Stimulated activated CD8-positive, alpha-beta memory T cell treated with anti-CD3 and anti-CD28 coated beads, Interleukin-7, amount 100 ng/mL, for 4 hours (primary cell): ENCODE measurements at places on chromosomes 1 and 21.

GRCh38 chr1:43844114-43844513 is 89.5 kb upstream of the ARTN start:
- no peak for DNase-seq

GRCh38 chr1:230328342-230329015 is 97.7 kb downstream of the PGBD5 start:
- no peak for DNase-seq

DNA sequence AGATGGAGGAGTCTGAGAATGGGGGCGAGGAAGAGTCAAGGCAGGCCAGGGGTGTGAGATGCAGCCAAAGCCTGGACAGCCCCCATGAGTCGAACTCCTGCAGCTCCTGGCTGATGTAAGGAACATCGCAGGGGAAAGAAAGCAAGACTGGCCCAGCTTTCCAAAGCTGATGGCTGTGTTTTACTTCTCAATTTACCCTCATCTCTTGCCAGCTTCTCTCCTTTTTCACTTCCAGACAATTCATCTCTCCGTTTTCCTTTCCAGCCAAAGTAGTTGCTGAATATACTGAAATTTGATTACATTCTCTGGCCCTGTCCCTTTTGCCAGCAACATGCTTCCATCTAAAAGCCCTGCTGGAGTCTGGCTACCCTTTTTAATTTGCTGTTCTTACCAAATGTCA is 40.0 kb upstream of the UBE2U start:
- DNase-seq = no peak

DNA sequence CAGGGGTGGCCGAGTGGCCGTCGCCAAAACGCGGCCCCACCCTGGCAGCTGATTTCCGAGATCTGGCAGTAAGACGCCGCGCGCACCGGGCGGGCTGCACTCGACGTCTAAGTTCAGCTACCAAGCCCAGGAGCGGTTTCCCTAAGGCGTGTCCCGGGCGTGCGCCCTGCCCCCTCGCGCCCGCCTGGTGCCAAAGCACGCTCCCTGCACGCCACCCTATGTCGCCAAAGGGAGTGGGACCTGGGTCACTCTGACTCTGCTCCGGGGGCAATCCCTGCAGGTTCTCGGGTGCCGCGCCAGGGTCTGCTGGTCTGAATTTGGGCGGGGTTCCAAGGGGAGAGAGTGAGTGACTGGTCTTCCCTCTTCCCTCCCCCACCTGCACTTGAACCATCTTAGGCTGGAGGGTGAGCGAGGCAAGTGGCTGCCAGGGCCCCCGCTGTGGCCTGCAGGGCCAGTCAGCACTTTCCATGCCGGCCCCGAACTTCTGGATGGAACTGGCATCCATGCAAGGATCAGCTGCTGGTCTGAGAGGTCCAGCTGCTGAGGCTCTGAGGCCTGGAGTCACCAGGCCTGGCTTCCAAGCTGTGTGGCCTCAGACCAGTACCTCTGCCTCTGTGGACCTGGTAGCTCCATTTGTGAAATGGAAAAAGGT is at the start of gene LRRC38:
TSS of gene LRRC38 (minus strand) at position 109 of the 652 bp plus-strand sequence. CDS start 410 bp downstream, outside the sequence.
- DNase-seq = no peak

GRCh38 chr1:19110257-19110927 is 99.7 kb downstream of the UBR4 start:
- DNase-seq = no peak

- no peak for DNase-seq
Measured at GRCh38 chr1:47524272-47524671, 86.4 kb downstream of the FOXD2 start.

DNA sequence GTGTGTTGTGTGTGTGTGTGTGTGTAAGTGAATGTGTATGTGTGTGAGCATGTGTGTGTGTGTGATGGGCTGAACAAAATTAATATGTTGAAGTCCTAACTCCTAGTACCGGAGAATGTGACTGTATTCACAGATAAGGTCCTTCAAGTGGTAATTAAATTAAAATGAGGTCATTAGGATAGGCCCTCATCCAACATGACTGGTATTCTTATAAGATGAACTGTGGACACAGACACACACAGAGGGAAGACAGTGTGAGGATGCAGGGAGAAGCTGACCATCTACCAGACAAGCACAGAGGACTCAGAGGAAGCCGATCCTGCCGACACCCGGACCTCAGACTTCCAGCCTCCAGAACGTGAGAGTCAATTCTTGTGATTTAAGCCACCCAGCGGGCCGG is 91.2 kb upstream of the PGBD5 start:
- no peak for DNase-seq

- no peak for DNase-seq
Measured at GRCh38 chr1:94864821-94865220, 44.7 kb downstream of the SLC44A3 start.

DNA sequence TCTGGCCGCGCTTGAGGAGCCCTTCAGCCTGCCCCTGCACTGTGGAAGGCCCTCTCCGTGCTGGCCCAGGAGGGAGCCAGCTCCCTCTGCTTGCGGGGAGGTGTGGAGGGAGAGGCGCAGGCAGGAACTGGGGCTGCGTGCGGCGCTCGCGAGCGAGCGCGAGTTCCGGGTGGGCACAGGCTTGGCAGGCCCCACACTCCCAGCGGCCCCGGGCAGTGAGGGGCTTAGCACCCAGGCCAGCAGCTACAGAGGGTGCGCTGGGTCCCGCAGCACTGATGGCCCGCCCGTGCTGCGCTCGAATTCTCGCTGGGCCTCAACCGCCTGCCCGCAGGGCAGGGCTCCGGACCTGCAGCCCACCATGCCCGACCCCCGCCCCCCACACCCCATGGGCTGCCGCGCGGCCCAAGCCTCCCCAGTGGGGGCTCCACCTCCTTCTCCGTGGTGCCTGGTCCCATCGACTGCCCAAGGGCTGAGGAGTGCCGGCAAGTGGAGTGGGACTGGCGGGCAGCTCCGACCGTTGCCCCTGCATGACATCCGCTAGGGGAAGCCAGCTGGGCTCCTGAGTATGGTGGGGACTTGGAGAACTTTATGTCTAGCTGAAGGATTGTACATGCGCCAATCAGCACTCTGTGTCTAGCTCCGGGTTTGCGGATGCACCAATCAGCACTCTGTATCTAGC is 46.0 kb downstream of the COL24A1 start:
- no peak for DNase-seq

DNA sequence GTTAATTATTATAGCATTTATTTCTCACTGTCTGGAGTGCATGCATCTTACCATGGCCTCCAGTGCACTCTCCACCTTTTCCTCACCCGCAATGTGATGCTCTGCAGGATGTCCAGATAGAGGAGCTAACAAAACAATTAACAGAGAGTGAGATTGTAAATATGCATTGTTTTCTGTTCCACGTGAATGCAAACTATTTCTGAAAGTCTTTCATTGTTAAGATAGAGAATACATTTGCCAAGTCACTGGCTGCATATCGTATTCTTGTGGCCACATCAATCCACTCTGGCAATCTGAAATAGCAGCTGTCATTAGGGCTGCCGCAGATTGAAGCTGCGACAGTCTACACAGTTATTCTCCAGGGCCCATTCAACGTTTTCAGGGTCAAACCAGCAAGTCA is 143.8 kb downstream of the DUSP10 start:
- DNase-seq = no peak

DNA sequence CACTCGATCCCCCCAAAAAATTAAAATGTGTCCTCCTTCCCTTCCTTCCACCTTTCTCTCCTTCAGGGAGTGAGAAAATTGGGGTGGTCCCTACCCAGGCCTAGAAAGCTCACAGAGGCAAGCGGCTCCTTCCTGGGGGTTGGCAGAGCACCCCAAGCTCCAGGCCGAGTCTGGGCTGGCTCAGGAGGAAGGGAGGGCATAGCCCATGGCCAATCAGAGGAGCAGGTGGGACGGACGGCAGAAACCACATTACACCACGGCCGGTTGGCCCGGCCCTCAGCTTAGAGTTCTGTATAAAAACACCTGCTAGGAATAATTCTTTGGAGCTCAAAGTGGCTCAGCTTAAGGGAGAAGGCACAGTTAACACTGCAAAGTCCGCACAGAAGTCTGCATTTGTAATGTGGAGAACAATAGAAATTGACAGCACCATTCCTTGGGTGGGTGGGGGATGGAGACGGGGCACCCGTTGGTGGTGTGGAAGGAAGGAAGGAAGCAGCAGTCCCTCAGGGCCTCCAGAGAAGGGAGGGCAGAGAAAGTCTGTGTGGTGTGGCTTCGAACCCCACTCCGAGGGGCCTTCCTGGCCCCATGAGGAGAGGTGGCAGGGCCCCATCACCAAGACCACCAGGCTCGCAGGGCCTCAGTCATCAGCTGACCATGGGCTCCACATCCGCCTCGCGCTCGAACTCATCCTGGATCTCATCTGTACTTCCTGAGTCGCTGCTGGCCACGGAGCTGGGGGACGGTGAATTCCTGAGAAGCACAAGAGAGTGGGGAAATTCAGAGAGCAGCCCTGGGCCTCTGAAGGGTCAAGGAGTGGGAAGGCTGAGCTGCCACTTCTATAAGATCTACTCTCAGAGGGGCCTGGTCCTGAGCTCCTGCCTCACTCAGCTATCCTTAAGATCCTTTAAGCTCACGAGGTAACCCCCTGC is 5.8 kb upstream of the ALDH4A1 start:
- no peak for DNase-seq

- no peak for DNase-seq
Measured at GRCh38 chr1:232872284-232872683, 67.1 kb downstream of the MAP10 start.

DNA sequence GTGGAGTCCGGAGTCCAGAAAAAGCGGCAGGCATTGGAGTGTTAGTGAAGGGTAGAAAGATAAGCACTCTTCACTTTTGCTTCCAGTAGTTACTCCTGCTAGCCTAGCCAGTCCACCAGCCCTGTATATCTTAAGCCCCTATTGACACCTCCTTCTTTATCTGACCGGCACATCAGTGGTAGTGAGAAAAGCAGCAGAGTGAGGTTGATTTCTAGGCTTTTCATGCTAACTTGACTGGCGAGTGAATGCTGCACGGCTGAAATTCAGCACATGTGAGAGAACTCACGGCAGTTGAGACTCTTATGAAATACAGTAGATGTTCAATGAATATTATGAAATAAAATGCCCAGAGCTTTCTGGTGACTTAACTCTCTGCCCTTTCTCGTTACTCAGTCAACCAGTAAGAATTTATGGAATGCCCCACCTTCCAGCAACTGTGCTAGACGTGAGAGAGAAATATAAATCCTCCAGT is 128.2 kb downstream of the CACHD1 start:
- no peak for DNase-seq

DNA sequence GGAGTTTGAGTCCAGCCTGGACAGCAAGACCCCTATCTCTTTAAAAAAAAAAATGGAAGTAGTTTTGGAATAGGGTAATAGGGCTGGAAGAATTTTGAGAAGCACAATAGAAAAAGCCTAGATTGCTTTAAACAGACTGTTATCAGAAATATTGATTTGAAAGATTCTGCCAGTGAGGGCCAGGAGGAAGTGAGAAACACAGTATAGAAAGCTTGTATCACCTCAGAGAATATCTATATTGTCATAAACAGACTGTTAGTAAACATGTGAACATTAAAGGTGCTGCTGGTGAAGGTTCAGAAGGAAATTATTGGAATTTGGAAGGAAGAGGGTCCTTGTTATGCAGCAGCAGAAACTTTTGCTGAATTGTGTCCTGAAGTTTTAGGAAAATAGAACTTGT is 24.8 kb upstream of the PSEN2 start:
- DNase-seq = no peak

DNA sequence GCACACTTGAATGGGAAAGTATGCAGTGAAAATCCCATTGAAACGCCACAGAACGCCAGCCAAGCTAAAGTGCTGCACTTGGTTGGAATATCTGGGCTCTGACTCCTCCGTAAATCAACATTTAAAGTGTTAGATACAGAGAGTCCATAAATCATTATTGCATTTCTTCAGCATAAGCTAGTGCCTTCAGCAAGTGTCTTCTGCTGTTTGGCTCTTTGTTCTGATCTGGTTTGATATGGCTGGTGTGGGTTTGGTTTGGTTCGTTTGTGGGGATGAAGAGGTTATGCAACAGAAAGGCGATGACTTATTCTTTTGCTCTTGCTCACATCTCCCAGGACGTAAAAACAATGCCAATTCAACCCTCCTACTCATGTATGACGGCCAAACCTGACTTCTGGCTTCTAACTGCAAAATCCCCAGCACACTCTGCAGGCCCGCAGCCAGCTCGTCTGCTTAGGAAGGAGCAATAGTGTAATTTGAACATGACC is 121.8 kb upstream of the ERG start:
- DNase-seq = no peak

DNA sequence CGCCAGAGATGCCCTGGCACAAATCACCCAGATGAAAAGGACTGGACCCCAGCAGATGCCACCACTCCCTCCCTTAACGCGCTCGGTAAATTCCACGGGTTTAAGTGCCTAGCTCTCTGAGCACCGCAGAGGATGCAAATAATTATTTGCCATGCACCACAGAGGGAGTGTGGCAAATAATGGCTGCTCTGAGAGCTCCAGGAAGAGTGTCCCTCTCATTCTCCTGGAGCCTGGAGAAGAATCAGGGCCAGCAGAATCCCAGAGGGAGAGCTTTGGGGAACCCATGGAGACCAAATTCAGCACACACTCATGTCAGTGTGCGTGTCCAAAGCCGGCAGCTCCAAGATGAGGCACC is 667 bp downstream of the HHIPL2 start:
- no peak for DNase-seq

GRCh38 chr1:230972855-230973271 is 5.8 kb downstream of the TTC13 start:
- no peak for DNase-seq

DNA sequence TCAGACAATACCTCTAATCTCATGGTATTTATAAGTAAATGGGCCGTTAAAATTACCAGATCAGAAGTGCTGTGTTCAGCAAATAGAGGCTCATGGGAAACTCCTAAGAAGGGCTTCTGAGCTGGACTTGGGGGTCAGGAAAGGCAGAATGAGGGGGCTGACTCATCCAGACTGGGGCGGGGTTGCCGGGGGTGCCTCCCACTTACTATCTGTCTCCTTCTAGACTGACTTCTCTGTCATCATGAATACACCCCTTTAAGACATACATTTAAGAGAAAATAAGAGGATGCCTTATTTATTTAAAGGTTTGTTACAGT is 96.0 kb upstream of the ERRFI1 start:
- no peak for DNase-seq

DNA sequence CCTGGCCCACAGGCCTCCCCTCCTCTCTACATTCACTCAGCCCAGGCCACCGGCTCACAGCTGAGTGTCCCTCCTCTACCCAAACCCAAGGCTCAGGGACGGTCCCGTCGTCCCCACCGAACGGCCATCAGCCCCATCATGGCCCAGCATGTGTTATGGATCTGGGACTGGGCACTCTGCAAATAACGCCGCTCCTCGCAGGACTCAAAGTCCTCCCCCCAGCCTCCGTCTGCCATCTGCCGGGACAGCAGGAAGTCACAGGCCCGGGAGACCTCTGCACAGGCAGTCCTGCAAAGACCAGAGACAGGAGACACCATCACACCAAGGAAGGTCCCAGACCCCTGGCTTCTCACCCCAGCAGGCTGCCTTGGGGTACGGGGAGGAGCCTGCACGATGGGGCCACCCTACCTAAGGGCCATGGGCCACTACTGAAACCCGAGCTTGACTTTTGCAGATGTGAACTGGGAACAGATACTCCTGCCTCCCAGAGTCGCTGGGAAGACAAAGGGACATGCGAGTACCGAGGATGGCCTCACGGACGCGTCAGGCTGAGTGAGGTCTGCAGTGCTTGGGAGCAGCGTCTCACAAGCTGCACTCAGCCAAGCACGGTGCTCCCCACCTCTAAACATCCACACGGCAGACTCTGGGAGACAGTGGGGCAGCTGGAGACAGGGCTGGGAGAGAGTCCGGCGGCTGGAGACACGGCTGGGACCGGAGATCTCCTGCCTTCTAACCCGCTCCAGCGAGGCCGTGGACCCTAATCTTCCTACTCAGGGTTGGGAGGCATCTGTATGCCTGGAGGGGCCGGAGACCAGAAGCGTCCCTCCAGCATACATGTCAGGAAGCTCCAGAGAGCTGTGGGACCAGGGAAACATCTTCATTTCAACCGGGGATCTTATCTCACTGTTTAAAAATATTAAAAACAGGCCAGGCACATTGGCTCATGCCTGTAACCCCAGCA is 10.4 kb upstream of the SPATC1L start:
- no peak for DNase-seq
